ENCODE measurements at places on chromosomes 7 and 10. TPM values are rescaled to one million over a fixed set of nuclear protein-coding genes. Genes with fewer than 3 reads are reported as not detected.

The ADGRA1 gene
- total RNA-seq = not detected

The PLPP4 gene
- 0.62 TPM for total RNA-seq

The IFIT5 gene
- 30.1 TPM for total RNA-seq

The ASB10 gene
- total RNA-seq = not detected

The CCDC3 gene
- 0.25 TPM for total RNA-seq

The PRKRIP1 gene
- 20.5 TPM for total RNA-seq

The SFTPD gene
- total RNA-seq = not detected

The GPR85 gene
- 8.6 TPM for total RNA-seq

The GSTO2 gene
- 1.7 TPM for total RNA-seq

The SNX10 gene
- total RNA-seq = 4.9 TPM

The NAT16 gene
- total RNA-seq = under 0.01 TPM

The KIF11 gene
- total RNA-seq = 59.2 TPM

The ZNF212 gene
- 5.4 TPM for total RNA-seq

The SRI gene
- total RNA-seq = 168 TPM

The LRMDA gene
- 0.55 TPM for total RNA-seq

The CNPY4 gene
- 36.7 TPM for total RNA-seq

The GLI3 gene
- total RNA-seq = 3.4 TPM

The ARMS2 gene
- not detected for total RNA-seq

The CPEB3 gene
- 0.55 TPM for total RNA-seq

The GRB10 gene
- total RNA-seq = 60.1 TPM

The ZWINT gene
- 25.2 TPM for total RNA-seq

The TBRG4 gene
- 64.7 TPM for total RNA-seq

The PRPS1L1 gene
- not detected for total RNA-seq

The SAP25 gene
- not detected for total RNA-seq

The LRRC61 gene
- 2.2 TPM for total RNA-seq

The WDR86 gene
- total RNA-seq = not detected

The CYP2C9 gene
- not detected for total RNA-seq

The NKX1-2 gene
- not detected for total RNA-seq

The BNIP3 gene
- 200 TPM for total RNA-seq

The OR2A1 gene
- not detected for total RNA-seq

The ANKRD1 gene
- total RNA-seq = 1.00 TPM

The DNAJB12 gene
- total RNA-seq = 26.6 TPM

The SYT15 gene
- not detected for total RNA-seq

The SPDYE6 gene
- total RNA-seq = not detected

The LRRC4 gene
- 0.22 TPM for total RNA-seq

The TFEC gene
- total RNA-seq = 0.50 TPM

The GAD2 gene
- not detected for total RNA-seq
